ENCODE measurements at places on chromosomes 2 and 18.

DNA sequence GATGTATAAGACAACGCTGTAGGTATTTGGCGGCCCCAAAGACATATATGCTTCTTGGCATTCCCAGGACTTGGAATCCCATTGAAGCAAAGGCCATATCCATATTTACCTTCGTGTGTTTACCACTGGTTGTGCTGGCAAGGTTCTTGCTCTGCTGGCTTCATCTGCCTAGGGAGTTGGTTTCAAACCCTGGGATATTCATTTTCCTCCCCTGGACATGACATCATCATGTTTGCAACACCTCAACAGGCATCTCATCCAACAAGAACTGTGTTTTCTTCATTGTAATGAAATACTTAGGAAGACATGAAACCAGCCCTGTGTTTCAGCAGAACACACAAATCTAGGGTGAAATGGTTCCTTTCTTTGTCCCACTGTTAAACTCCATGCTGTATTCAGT lies 77.9 kb upstream of the PHLPP1 start:
- DNase-seq: no peak

DNA sequence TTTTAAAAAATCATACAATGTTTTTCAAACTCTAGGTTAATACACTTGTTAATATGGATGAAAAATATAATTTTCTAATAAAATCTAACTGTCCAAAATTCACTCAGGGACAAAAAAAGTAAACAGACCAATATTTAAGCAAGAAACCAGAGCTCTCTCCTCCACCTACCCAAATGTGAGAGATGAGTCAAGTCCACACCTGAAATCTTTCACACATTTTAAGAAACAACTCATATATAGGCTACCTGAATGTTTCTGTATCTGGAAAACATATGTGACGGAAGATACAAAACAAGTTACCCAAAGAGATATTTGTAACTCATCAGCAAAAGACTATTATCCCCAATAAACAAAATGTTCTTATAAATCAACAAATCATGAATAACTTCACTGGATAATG lies 20.2 kb downstream of the ZNF516 start:
- DNase-seq: no peak

GRCh38 chr18:12398625-12399024 lies 9.1 kb upstream of the PRELID3A start:
- DNase-seq: no peak

GRCh38 chr2:974502-974901 lies 23.9 kb downstream of the SNTG2 start:
- DNase-seq: peak; percentile 55

DNA sequence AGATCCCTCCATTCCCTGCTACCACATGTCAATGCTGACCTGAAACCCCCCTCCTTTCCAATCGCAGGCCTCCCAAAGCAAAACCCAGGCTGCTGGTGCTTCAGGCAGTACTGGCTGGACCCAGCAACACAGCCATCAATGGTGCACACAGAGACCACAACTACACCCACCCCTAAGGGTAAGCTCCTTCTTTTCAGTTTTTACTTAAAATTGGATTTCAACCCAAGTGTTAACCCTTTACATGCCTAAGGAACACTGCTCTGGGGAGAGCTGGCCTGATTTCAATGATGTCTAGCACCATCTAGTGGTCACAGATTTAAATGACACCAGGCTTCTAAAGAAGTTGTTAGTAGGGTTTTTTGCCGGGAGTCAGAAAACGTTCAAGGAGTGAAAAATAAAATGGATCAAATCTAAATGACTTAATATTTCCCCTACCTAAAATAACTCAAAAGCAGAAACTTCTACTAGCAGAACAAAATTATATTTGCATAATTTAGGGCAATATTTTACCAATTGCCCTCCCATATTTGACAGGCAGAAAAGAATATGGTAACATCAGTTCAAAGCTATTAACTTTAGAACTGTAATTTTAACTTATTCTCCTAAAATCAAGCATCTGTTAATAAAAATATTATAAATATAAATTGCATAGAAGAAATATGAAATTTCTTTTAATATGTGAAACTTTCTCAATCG lies 24.6 kb downstream of the FECH start:
- peak; percentile 74 for DNase-seq

GRCh38 chr18:23340661-23341060 lies 112.4 kb upstream of the RIOK3 start:
- no peak for DNase-seq

- no peak for DNase-seq
Observed at GRCh38 chr2:237633061-237633561, 5.7 kb downstream of the LRRFIP1 start.

DNA sequence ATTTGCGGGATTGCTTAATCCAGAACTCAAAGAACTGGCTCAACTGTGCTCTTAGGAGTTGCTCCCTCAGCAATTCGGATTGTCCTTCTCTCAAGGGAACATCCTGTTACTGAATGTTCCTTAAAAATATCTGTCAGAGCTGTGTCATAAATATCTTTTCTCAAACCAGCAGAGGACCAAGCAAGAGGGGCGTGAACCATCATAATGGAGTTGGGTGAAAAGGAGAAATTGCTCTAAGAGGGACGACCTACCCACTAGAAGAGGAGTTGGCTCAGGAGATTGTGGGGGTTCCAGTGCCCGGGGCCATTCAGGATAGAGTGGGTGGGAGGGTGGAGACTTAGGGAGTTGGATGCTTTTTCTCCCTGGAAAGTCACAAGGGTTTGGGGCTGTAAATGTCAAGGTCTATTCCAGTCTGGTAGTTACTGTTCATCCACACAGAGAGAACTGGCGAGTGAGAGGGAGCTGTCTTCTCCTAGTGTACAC lies 59.5 kb downstream of the MERTK start:
- DNase-seq: no peak

DNA sequence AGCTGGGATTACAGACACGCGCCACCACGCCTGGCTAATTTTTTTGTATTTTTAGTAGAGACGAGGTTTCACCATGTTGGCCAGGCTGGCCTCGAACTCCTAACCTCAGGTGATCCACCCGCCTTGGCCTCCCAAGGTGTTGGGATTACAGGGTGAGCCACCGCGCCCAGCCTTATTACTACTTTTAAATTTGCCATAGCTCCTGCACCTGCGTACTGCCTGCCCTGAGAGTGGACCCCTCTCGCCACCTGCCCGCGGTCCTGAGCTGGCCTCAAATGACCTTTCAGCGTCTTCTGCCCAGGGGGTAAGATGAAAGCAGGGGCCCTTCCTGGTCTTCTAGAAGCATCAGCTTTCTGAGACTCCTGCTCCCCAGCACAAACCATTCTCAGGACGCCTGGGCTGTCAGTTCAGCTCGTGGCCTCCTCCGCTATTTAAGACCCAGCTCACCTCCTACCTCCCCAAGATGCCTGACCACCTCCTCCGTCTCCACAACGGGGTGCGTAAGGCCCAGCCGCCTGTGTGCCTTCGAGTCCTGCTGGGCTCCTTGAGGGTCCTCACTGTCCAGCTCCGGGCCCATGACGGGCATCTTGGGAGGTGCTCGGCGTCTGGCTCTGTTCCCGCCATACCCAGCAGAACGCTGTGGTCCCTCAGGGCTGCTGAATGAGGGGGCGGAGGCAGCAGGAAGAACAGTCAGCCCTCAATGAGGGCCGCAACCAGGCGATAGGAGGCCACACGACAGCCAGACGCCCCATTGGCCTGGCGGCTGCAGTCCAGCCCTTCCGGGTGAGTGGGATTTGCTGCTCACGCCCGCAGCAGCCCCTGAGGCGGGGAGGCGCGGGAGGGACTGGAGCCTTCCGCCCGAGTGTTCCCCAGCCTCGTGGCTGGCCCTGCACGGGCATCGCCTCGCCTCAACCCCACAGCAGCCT lies 266.6 kb downstream of the TFCP2L1 start:
- DNase-seq: no peak

- no peak for DNase-seq
Observed at GRCh38 chr2:37915773-37916172, 9.3 kb upstream of the RMDN2 start.

- no peak for DNase-seq
Observed at GRCh38 chr18:35303610-35304009, 13.6 kb upstream of the ZSCAN30 start.

All from A673 (cell line).